GM10248 (cell line): ENCODE measurements at places on chromosomes 4 and X.
A peak's percentile ranks its signal among the peaks of the same experiment; 100 is the strongest.

- no peak for DNase-seq
These were observed 212.8 kb upstream of the GYPA start for GRCh38 chr4:144353292-144353691.

GRCh38 chr4:101527188-101527587 lies 179.9 kb upstream of the PPP3CA start:
- DNase-seq = peak; percentile 42

GRCh38 chr4:167000141-167000852 lies 234.0 kb downstream of the SPOCK3 start:
- no peak for DNase-seq

DNA sequence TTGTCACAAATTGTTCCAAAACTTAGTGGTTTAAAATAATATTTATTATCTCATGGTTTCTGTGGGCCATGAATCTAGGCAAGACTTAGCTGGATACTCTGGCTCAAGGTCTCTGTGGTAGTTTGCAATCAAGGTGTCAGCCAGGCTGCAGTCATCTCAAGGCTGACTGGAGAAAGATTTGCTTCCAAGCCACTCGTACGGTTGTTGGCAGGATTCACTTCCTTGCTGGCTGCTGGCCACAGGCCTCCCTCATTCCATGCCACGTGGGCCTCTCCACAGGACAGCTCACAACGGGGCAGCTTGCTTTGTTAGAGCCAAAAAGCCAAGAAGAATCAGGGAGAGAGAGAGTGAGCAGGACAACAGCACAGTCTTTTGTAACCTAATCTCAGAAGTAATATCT lies 101.4 kb downstream of the WWC2 start:
- DNase-seq = no peak

DNA sequence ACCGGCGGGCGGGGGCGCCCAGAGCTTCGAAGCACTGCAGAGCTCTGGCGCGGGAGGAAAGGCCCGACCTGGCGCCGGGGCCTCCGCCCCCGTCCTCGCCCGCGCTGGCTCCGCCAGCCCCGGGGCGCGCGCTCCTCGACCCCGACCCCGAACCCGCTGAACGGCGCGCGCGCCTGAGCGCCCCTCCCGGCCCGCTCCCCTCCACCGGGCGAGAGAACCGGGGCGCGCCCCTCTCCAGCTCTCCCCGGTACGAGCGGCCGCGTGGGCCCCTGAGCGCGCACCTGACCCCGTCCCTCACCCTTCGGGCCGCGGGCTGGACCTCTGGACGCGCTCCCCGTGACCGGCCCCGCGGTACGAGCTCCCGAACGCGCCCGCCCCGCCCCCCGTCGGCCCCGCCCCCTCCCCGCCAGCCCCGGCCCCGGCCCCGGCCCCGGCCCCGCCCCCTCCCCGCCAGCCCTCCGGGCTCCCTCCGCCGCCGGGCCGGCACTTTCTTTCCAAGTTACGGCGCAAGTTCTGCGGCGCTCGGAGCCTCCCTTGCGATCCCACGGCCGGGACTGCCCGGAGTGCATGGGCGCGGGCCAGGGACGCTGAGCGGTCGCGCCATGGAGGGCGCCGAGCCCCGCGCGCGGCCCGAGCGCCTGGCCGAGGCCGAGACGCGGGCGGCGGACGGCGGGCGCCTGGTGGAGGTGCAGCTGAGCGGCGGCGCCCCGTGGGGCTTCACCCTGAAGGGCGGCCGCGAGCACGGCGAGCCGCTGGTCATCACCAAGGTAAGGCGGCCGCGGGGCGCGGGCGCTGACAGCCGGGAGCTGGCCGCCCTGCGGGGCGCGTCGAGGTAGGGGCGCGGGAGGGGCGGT lies at the start of gene SHROOM2:
Gene SHROOM2 (plus strand): TSS at position 486 of the 854 bp plus-strand sequence. CDS start 117 bp downstream, at position 603.
- no peak for DNase-seq

- no peak for DNase-seq
These were observed 8.3 kb downstream of the CSN2 start for GRCh38 chr4:69957209-69957608.

DNA sequence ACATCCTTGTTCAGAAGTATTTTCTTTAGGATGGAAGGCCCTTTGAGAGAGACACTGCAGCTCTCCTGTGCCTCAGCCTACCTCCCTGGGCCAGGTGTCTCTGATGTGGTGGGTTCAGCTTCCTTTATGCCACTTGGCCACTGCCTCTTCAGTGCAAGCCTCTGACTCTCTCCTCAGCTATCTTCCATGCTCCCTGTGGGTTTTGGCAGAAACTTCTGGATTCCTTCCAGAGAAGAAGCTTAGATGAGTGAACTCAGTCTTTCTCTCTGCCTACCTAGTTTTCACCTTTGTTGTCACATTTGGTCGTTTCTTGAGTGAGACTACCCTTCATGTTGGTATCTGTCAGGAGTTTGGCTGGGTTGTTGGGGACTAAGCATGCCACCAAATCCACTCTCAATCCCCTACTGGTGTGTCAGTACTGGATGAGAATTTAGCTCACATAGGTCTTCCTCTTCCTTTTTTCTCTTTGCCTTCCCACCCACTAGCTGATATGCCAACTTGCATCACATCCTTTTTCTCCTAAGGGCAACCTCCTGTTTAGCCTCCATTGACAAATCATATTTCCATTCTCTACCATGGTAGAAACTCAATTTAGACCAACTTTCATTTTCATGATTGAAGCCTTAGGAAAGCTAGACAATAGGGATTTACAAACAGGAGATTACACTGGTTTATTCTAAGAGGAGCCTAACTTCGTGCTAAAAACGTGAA lies 32.0 kb downstream of the IL15 start:
- DNase-seq = no peak

GRCh38 chr4:36310793-36311192 lies 29.4 kb downstream of the DTHD1 start:
- peak; percentile 18 for DNase-seq

DNA sequence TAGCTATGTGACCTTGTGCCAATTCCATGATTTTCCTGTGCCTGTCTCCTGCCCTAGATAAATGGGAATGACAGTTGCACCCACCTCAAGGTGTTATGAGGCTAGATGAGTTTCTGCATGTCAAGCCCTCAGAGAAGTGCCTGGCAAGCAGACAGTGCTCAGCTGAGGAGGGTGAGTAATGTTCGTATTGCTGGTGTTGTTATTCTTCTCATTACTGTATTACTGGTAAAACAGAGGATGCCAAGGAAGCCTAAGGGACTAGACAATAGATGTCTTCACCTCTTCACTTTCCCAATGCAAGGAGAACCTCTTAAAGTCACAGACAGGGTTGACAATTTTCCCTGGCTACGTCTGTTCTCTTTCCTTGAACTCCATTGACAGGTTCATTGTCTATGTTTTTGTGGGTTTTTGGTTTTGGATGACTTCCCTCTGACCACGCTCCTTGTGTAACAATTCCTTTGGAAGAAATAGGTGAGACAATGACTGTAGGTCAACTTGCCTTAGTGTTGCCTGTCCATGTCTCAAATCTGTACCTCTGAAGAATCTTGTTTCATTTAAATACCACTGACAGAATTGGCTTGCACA lies 19.2 kb downstream of the ETDC start:
- DNase-seq = no peak

DNA sequence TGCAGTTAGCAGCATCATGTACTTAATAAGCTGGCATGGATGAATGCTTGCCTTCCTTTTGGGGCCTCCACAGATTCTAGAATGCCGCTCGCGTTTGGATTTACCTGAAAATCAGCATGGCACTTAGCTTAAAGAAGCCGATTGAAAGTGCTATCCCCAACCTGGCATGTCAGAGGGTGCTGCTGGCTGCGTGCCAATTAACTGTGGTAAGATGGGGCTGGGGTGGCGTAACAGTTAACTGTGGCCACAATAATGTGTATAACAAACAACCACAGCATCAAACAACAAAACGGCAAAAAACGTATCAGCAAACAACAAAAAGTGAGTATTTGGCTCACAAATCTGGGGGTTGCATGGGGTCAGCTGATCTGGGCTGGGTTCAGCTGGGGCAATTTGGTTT lies 70.5 kb downstream of the CBLL2 start:
- no peak for DNase-seq

DNA sequence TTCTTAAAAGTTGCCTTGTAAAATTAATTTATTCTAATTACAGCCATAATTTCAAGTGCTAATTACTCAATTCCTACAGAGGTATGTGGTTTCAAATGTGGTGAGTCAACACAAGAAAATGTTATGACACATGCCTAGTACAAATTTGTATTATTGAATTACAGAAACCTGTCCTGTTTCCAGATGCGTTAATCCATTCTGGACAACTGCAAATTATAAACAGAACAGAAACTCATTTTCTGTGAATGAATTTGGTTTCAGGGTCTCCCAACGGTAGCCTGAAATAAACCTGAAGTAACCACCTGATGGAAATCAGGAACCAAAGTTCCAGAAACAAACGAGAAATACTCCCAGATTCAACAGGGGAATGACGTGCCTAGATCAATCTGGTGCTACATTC lies 328.6 kb upstream of the F9 start:
- DNase-seq = no peak

DNA sequence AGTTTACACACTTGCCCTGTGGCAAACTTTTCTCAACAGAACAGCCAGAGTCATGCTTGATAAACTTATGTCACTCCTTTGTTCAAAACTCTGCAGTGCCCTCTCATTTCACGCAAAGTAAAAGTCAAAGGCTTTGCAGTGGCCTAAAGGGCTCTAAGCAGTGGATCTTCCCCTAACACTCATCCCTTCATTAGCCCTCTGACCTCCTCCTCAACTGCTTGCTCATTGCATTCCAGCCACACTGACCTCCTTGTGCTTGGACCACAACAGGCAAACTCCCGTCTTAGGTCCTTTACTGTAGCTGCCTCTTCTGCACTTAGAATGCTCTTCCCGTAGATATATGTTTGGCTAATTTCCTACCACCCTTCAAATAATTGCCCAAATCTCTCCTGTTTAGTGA lies 5.6 kb downstream of the PRDM5 start:
- no peak for DNase-seq

GRCh38 chrX:38379088-38379487 lies 26.7 kb downstream of the OTC start:
- DNase-seq = no peak

- DNase-seq = peak; percentile 46
These were observed 87.0 kb downstream of the IRF2 start for GRCh38 chr4:184387351-184387750.

DNA sequence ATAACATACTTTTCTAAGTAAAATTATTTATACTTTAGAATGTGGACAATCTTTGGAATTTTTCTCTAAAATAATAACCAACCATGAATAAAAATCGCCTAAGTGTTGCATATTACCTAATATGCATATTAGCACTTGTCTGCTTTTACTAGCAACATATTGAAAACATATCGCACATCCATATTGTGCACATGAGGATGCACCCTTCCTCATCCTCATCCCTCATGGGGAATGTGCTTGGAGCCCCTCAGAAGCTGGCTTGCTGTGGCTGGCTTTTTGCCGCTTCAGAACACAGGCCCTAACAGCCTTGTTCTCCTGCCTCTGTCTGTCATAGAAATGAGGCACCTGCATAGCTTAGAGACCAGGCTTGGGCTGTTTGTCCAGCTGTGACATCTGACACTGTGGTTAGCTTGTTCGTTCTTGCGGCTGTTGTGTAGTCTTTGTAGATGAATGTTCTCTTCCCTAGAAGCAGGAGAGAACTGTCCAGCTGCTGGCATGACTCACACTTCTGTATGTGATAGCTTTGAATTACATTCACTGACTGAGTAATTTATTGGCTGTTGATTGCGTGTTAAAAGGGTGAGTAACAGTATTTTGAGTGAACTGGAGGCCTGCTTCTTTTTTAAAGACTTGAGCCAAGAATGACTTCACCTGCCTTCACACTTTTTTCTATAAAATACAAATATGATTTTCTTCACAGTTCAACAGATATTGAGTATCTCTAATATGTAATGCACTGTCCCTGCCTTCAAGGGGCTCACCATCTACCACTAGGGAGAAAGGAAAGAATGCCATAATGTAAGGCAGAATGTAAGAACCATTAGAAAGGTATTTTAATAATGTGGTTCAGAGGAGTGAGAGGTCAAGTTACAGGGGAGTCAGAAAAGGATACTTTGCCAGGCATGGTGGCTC lies 81.9 kb downstream of the HMGB2 start:
- peak; percentile 30 for DNase-seq

- peak; percentile 84 for DNase-seq
These were observed 5.0 kb downstream of the TACC3 start for GRCh38 chr4:1726146-1726934.

DNA sequence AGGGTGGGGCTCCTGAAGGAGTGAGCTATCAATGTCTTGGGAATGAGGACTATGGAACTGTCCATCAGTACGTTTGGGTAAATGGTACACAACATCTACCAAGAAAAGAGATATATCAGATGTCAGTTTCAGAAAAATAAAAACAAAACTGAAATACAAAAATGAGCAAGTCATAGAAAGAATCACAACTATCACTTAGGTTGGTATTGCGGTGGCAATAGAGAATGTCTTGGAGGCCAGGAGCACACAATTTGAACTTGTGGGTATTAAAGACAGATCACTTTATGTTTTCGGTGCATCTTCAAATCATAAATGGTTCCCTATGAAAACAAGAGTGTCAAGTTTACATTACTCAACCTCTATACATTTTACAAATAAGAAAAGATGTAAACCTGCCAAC lies 176.8 kb downstream of the CHM start:
- DNase-seq = no peak
